Liver (tissue), 10 donors: ENCODE measurements at places on chromosomes 7 and 10. TPM values are rescaled to one million over a fixed set of nuclear protein-coding genes. Genes with fewer than 3 reads are reported as not detected.

Gene STOX1
- not detected for polyA plus RNA-seq

DNA sequence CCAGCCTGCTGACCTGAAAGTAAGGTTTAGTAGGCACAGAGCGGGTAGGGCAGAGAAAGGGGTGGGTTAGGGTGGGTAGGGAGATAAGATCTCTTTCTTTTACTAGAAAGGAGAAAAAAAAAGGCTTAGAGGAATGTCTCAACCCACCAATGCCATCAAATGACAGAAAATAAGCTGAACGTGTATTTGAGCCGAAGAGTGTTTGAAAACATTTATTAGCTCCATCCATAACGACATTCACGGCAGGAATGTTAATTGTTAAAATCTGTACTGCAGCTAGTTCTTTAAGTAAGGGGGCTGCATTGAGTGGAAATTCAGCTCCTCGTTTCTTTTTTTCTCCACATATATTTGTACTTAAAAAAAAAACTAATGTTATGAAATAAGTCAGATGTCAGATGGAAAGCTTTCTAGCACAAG is 63.7 kb upstream of the ARID5B start:
- H3K27me3 ChIP-seq = no peaks in the 10 kb centered on the region
- DNase-seq = no peak
- H3K36me3 ChIP-seq = no peaks in the 10 kb centered on the region
- no peaks in the 10 kb centered on the region for H3K4me1 ChIP-seq
- no peak overlapping the region for H3K27ac ChIP-seq

GRCh38 chr7:143321734-143322133 is 5.8 kb downstream of the CLCN1 start:
- no peak for DNase-seq
- peaks cover 38% of the 10 kb centered on the region for H3K4me1 ChIP-seq
- H3K4me3 ChIP-seq = no peak overlapping the region
- no peak overlapping the region for H3K27ac ChIP-seq
- no peaks in the 10 kb centered on the region for H3K36me3 ChIP-seq

GRCh38 chr7:133853706-133854276 is 273.3 kb upstream of the LRGUK start:
- no peaks in the 10 kb centered on the region for H3K27me3 ChIP-seq
- H3K4me3 ChIP-seq = no peak overlapping the region
- no peaks in the 10 kb centered on the region for H3K36me3 ChIP-seq

Gene KEL
- 0.18 TPM for polyA plus RNA-seq

Gene VPS50
- 5.8 TPM for polyA plus RNA-seq

- no peak overlapping the region for H3K4me3 ChIP-seq
- H3K4me1 ChIP-seq = no peaks in the 10 kb centered on the region
- no peaks in the 10 kb centered on the region for H3K27me3 ChIP-seq
- no peak overlapping the region for H3K27ac ChIP-seq
These were observed 42.0 kb downstream of the GPRIN2 start for GRCh38 chr10:46514431-46514861.

DNA sequence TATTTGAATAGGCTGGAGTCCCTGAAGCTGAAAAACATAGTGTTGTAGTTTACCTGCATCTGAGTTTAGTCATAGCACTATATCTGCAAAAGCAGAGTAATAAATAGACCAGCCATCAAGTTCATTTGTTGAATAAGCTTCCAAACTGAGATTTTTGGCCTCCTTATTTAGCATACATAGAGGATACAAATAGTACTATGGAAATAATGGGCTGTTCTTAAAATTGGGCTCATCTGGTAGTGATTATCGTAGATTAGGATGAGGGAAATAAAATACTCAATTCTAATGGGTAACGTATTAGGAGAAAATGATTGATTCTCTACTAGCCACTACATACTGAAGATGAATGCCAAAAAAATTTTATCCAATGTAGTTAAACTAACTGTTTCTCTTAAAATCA is 41.4 kb upstream of the TMEM196 start:
- H3K27ac ChIP-seq = no peak overlapping the region
- H3K4me1 ChIP-seq = no peaks in the 10 kb centered on the region

DNA sequence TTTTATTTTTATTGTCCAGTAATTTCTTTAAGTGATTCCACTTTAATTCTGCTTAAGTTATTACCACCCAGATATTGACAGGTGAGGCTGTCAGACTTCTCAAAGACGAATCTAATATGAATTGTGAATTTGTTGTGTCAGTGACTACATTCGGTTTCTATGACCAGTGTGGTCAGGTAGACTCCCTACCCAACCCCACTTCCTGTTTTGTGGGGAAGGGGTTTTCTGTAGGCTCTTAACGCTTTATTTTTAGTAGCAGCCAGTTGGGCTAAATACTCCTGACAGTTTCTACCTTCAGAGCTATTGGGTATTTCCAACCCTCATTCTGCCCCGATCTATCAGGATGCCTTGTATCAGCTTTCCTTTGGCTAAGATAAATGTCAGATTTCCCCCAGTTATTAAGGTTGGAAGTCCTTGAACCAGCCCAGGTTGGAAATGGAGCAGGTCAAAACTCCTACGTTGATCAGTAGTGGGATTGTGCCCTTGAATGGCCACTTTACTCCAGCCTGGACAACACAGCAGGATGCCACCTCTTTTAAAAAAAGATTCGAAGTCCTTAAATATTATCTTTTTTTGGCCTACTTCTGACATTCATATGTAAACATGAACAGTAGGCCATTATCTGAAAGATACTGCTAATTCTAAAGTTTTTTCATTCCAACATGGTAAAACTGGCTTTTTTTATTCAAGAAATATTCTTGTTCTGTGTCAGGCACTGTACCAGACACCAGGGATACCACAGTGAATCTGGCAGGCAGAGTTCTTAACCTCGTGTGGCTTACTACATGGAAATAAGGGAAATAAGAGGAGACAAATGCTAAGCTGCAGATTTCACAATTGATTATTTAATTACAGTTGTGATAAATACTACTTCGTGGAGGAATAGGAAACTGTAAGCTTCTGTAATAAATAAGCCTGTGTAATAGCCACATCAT is 133.3 kb upstream of the SAMD8 start:
- no peaks in the 10 kb centered on the region for H3K27me3 ChIP-seq
- H3K4me1 ChIP-seq = peaks cover 34% of the 10 kb centered on the region
- DNase-seq = no peak
- no peak overlapping the region for H3K4me3 ChIP-seq

Gene GNG11
- polyA plus RNA-seq = 11.1 TPM

Gene PTEN
- 11.5 TPM for polyA plus RNA-seq

DNA sequence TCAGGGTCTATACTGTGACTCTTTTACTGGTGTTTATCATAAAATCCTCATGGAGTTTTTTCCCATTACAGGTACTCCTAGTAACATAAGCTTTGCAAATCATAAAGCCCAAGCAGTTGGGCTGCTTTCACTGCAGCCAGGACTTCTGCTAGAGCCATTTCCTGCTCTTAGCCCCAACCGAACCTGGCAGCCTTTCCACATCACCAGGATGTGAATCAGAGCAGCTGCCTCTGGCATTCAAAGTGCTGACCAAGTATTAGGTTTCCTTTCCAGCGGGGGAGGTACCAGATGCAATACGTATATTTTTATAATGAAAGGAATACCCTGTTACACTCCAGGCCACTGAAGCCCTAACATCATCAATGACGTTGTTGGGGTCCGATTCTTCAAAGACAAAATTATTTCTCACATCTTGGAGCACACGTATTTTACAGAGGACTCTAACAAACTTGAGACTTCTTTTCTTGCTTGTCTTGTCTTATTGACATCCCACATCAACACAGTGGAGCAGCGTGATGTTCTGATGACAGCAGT is 3.6 kb upstream of the HTR5A start:
- peaks cover 3% of the 10 kb centered on the region for H3K27me3 ChIP-seq
- no peak for DNase-seq
- no peak overlapping the region for H3K27ac ChIP-seq
- H3K4me1 ChIP-seq = no peaks in the 10 kb centered on the region

DNA sequence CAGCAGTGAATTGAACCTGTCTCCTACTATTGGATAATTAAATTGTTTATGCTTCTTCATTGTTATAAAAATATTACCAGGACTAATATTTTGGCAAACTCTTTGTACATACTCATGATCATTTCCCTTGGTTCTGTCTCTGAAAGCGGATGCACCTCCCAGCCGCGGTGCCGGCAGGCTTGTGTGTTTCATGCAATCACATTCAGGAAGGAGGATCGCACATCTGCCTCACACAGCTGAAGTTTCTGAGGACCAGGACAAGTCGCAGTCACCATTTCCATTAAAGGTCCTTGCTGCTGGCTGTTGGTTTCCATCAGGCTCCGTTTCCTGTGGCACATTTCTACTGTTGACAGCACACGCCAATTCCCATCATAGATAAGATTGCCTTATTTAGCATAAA is 117.8 kb upstream of the SHH start:
- no peaks in the 10 kb centered on the region for H3K27me3 ChIP-seq
- DNase-seq = no peak
- no peak overlapping the region for H3K27ac ChIP-seq
- no peaks in the 10 kb centered on the region for H3K4me1 ChIP-seq
- no peak overlapping the region for H3K4me3 ChIP-seq
